ENCODE measurements at places on chromosomes 11 and 22.

- no peak for DNase-seq
Measured at GRCh38 chr11:64566042-64566914, 24.7 kb upstream of the SLC22A12 start.

DNA sequence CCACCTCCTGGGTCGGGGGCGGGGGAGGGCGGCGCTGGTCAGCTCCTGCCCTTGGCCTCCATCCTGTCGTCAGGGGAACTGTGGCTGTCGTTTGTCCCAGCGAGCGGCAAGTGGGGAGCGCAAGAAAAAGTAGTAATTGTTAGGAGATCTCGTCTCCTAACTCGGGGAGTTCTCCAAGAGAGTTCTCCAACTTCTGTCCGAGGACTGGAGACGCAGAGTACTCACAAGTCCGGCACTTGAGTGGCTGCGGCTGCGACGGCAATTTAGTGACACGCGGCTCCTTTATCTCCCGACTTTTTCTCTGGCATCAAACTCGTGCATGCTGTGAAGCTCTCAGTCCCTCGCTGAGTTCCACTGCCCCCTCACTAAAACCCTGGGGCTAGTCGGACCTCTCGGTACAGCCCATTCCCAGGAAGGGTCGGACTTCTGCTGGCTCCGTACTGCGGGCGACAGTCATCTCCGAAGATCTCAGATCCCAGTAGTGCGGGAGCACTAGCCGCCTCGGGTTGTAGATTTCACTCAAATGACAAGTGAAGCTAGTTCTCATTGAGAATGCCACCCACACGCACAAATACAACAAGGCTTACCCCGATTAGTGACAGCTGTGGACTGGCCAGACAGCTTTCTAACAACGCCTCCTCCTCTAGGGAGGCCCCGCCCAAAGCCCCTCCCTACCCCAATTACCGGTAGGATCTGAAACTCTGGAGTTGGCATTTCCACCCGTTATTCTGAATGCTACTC lies at the start of gene PGR:
Gene PGR, minus strand, starts transcription at position 611 of the 741 bp plus-strand sequence. CDS start 743 bp downstream, outside the sequence.
- DNase-seq, result no peak

DNA sequence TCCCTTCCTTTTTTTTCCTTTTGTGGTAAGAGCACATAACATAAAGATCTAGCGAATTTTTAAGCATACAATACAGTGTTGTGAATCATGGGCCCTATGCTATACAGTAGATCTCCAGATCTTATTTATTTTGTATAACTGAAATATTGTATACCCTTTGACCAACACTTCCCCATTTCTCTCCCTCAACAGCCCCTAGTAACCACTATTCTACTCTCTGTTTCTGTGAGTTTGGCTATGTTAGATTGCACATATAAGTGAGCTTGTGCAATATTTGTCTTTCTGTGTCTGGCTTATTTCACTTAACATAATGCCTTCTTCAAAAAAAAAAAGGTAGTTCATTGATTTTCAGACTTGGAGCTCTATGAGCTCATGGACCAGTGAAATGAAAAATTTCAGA lies 180.5 kb downstream of the C11orf91 start:
- DNase-seq, result no peak

- DNase-seq, result no peak
Measured at GRCh38 chr11:61007383-61007955, 36.0 kb downstream of the CD6 start.

DNA sequence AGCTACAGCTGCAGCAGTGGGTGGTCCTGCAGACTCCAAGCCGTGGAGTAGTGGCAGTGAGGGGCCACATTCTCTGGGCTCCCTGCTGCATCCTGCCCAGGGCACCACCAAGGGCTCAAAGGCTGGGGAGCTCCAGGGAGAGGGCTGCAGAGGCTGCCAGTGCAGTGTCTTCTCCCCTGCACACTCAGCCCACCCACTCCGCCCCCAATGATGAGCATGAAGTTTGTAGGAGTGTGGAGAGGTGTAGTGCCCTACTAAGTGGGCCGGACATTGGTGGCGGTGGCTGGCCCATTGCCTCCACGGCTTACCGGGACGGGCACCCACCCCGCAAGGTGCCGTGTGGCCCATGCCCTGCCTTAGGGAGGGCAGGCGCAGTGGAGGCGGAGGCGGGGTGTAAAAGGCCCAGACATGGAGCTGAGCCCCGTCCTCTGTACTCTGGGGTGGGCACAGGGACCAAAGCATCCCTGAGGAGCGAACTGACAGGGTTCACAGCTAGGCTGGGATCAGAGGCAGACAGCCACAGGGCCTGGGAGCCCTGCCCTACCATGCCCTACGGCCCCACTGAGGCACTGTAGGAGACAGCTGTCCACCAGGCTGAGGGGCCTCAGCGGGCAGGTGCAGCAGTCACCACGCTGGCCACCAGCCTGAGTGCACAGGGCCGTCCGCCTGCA lies 18.9 kb downstream of the ARVCF start:
- DNase-seq, result no peak

- DNase-seq, result no peak
Measured at GRCh38 chr11:116874251-116874650, 36.8 kb upstream of the APOA1 start.
